ENCODE measurements at places on chromosomes 4 and X.

GRCh38 chr4:186622788-186623464 is 67.6 kb upstream of the MTNR1A start:
- no peak for DNase-seq

- no peak for DNase-seq
Observed at GRCh38 chrX:13966071-13966792, 63.5 kb downstream of the GEMIN8 start.

DNA sequence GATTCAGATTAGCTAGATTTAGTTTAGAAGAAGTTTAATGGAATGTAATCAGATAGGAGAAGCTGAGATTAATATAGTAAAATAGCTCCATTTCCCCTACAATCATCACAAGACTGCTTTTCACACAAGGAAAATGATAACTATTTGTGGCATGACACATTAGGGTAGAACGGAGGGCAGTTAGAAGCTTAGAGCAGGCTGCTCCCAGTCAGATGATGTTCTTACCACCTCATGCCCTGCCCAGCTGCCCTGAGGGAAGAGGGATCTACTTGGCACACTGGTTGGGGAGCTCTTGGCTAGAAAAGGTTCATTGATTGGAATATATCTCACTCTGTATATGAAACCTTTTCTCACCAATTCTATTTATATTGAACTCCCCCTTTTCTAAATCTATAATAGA is 180.7 kb upstream of the IL15 start:
- no peak for DNase-seq

DNA sequence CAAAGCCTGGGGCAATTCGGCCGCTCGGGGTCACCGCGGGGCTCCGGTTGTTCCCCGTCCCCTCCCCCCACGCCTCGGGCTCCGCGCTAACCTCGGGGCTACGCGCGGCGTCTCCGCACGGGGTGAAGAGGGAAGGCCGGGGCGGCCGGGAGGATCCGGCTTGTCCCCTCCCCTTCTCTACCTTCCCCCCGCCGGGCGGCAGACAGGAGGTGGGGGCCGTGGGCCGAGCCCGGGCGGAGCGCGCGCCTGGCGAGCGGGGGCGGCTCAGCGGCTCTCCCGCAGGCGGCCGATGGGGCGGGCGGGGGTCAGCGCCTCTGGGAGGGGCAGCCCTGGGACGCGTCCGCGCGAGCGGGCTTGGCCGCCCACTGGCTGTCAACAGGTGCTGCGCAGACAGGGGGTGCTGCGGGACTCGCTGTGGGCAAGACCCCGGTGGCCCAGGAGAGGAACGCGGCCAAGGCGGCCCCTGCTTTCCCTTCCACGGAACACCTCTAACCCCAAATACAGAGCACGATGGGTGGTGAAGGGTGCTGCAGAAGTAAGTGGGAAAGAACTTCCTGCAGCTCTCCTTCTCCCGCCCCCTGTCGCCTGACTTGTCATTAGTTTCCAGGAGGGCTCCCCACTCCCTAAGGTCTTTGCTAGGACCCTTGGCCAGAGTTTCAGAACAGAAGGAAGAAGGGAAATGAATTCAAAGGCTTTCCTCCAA is at the start of gene PDGFC:
Gene PDGFC (minus strand): TSS at position 124 of the 703 bp plus-strand sequence. CDS start 896 bp downstream, outside the sequence.
- no peak for DNase-seq

All from activated CD4-positive, alpha-beta T cell treated with anti-CD3 and anti-CD28 coated beads, Interleukin-2, amount 50 U/mL, for 24 hours (primary cell).